Inflammatory macrophage treated with lipopolysaccharide for 1 hour (primary cell): ENCODE measurements at places on chromosomes 7 and 10.

DNA sequence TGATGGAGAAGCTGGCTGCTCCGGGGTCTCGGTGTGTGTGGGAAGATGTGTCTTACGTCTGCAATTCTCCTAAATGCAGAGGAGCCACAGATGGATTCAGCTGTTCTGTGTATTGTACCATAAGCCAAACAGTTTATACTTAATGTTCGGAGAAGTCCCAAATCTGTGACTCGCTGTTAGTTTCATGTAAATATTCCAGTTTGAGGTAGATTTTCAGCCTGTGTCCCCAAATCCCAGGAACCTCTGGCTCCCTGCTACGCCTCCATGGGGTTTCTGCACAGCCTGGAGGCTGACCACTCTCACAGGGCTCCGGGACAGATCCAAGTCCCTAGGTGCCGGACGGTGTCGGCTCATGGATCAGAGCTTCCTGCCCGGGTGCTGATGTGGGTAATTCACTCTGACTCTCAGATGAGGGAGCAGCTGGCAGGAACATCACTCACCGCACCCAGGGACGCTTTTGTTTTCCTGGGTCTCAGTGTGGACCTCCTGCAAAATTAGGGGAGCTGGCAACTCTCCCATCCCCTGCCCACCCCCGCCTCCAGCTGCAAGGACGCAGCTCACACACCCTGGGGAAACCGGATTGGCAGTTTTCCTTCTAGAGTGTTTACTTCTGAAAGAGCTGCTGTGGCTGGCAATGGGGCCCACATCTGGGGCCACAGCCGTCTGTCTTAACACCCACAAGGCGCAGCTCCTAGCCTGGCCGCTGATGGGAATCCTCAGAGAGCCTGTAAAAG, 421.1 kb upstream of the FOXK1 start:
- no peak for DNase-seq

- DNase-seq = peak; percentile 85
These were observed 1.9 kb downstream of the ACSL5 start for GRCh38 chr10:112375721-112376395.

- peak; percentile 78 for DNase-seq
These were observed 13.7 kb upstream of the ANKRD22 start for GRCh38 chr10:88865281-88865876.

- no peak for DNase-seq
These were observed 1.3 kb upstream of the ATXN7L1 start for GRCh38 chr7:105877736-105878135.

GRCh38 chr7:24697416-24697815, 59.8 kb downstream of the GSDME start:
- no peak for DNase-seq

- no peak for DNase-seq
These were observed 224.6 kb upstream of the PITRM1 start for GRCh38 chr10:3397231-3397630.

GRCh38 chr7:134553976-134554375, 5.1 kb downstream of the AKR1B15 start:
- DNase-seq = no peak

- no peak for DNase-seq
These were observed 21.6 kb downstream of the SEMA3D start for GRCh38 chr7:85165263-85165662.

- no peak for DNase-seq
These were observed 128.4 kb downstream of the NRBF2 start for GRCh38 chr10:63261496-63261895.

GRCh38 chr10:69088801-69089501, 1.0 kb downstream of the SRGN start:
- DNase-seq = peak; percentile 88

DNA sequence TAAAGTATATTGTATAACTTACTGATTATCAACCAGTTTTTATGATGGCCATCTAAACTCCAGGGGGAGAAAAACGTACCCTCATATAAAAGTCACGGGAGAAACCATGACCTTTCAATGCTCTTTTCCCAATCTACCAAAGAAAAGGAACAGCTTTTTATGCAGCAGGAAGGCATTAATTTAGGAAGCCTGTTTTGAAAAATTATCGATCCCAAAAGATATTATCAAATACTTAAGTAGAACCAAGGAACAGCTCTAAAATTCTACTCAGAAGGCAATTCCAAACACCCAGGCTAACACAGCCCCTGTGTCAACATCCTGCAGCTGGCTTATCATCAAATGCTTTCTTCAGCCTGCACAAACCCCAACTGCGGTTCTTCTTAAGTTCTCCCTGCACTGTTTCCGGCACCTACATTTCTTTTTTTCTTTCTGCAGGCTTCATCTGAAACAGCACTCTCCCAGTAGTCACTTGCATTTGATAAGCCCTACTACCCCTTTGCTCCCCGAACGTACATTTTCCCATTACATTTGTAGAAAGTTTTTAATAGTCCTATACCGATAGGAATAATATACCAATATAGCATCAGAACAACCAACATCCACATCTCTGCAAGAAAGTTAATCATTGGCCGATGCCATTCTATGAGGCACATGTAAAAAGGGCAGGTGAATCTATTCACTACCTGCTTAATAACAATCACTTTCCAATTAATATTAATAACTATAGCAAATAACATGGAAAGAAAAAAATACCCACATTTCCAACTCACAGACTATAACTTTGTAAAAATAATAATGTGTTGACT, 47.9 kb downstream of the PIP4K2A start:
- DNase-seq = no peak

DNA sequence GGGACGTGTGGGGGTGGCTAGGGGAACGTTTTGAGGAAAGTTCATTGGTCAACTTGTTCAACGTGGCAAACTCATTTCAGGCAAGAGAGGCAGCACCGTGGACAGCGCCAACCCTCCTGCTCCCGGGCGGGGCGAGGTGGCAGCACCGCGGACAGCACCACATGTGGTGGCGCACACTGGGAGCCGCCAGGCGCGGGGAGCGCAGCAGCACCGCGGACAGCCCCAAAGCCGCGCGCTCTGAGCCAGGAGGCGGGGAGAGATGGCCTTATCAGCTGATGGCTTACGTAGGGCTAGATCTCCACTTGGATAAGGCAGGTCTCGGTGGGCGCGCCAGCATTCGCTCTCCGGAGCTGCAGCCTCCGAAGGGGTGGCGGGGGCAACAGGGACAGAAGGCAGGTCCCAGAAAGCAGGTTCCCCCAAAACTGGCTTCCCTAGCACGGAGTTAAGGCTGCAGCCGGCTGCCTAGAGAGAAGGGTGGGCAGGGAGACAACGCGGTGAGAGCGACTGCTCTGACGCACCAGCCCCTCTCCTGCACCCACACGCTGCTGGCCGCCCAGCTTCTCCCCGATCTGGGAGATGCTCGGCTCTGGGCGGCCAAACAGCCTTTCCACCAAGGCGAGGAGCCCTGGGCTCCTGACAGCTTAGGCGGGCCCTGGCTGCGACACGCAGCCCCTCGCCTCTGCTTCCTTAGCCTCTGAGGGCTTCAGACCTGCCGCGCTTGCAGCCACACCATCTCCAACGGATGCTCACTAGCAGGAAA, at the start of gene HTR5A:
HTR5A (plus strand) TSS at position 333 of the 760 bp plus-strand sequence. CDS start 576 bp downstream, outside the sequence.
- DNase-seq = peak; percentile 75

GRCh38 chr10:76558586-76558985, 1079.0 kb downstream of the KCNMA1 start:
- DNase-seq = no peak

- no peak for DNase-seq
These were observed 22.7 kb downstream of the BET1 start for GRCh38 chr7:93981480-93981874.

DNA sequence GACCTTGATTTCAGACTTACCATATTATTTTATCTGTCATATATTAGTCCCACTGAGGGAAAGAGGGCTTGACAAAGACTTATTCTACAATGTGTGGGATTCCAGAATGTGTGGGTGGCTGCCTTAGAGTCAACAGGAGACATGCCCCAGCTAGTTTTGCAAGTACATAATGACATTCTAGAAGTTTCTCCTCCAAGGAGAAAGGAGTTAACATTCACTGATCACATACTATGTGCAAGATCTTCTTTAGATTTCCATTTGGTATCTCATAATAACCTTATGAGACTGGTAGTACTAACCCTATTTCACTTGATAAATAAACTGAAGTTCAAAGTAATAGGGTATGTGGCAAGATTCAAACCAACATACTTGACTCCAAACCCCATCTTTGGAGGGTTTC, 25.2 kb downstream of the IRF5 start:
- DNase-seq = peak; percentile 52

GRCh38 chr10:93061594-93062513, 1.3 kb downstream of the CYP26C1 start:
- no peak for DNase-seq

DNA sequence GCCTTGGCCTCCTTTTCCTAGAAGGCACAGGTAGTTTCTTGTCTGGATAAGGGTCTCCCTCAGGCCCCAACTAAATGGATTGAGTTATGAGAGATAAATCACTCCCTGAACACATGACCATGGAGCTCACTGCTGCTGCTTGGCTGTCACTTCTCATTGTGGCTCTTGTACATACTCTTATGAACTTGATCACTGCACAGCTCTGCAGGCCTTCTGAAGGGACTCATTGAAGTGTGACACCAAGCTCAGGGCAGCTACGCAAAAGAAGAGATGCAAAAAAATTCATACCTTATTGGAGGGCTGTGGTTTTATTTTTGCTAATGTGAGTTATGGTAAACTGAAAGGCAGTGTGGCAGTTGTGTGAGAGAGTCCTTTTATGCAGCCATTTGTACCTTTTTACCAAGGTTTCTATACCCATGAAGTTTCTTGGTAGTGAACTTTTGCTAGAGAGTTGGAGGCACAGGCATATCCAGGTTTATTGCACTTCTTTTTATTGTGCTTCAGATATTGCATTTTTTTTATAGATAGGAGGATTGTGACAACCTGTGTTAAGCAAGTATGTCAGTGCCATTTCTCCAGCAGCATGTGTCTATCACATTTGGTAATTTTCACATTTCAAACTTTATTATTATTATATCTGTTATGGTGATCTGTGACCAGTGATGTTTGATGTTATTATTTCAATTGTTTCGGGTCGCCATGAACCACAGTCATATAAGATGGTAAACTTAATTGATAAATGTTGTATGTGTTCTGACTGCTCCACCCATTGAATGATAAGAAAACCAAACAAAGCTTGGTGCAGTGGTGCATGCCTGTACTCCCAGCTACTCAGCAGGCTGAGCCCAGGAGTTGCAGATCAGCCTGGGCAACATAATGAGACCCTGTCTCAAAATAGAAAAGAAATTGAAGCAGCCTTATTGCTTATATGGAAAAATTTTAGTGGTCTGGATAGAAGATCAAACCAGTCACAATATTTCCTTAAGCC, 100.6 kb downstream of the LRRC4 start:
- DNase-seq = no peak

GRCh38 chr7:47291461-47292081, 290.3 kb downstream of the TNS3 start:
- DNase-seq = peak; percentile 87

GRCh38 chr10:114412907-114413797, 8.8 kb upstream of the AFAP1L2 start:
- peak; percentile 11 for DNase-seq

GRCh38 chr7:154577141-154577873, 425.6 kb downstream of the PAXIP1 start:
- no peak for DNase-seq

DNA sequence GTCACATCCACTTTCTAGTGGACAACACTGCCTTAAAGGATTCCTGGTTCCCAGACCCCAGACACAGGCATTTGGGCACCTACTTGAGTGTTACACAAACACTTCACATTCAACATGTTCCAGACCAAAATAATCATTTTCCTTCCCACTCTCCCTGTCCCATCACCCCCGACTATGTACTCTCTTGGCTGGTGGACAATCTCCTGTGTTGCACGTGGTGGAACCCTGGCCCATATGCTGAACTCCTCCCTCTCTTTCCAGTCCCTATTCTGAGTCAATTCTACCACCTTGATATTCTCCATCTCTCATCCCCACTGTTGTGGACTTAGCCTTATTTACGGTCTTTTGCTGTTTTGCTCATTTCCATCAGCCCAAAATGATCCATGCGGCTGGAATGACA, 8.3 kb upstream of the SEPHS1 start:
- DNase-seq = no peak

- no peak for DNase-seq
These were observed 219.2 kb downstream of the CCSER2 start for GRCh38 chr10:84547616-84548015.

GRCh38 chr7:7505915-7506314, 29.8 kb downstream of the COL28A1 start:
- DNase-seq = no peak

- no peak for DNase-seq
These were observed 9.9 kb downstream of the NYAP1 start for GRCh38 chr7:100493476-100494264.

DNA sequence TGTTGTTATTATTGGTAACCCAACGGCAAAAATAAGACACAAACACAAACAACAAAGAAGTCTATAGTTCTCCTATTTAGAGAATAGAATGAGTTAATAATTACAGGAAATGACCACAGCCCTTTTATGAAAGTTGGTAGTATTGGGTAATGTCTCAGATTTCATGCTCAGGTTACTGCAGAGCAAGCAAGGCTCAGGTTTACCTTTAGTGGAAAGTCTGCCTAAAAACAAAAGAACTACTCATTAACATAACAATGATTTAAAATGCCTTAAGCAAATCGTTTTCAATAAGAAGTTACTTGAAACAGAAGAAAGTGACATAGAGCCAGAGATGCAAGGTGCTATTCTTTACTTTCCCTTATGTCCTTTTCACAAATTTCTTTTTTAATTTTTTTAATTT, 441.2 kb downstream of the PLXDC2 start:
- no peak for DNase-seq
